Effector memory CD4-positive, alpha-beta T cell (primary cell): ENCODE measurements at places on chromosomes 5 and 9.

- no peak for DNase-seq
Observed at GRCh38 chr9:127505396-127506116, 54.2 kb downstream of the LRSAM1 start.

GRCh38 chr9:113580041-113580953 is 116.8 kb downstream of the RGS3 start:
- DNase-seq = peak; percentile 39

DNA sequence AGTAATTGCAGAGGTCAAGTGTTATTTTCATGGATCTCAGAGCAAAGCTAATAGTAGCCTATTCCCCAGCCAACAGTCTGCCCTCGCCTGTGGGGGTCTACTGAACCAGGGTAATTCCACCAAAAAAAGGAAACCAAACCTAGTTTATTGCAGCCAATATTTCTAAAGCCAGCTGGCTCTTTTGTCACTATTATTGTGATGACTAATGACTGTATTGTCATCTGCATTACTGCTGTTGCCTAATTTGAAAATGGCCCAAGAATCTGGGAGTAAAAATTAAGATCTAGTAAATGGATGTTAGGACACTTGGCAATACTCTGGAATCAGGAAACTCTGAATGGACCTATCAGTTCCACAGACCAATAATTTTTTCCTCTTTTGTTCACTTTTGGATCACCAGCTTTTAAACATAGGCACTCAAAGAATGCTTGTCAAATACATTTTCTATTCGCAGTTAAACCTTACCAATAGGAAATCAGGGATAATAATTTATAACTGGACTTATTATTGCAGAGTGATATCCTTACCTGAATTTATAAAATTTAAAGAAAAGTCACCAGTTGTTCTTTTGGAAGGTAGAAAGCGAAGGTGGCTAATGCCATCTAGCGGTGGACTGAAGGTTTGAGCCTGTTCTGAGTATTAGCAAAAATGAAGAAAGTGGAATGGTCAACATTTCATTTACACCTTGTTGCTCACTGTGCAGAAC is 69.2 kb downstream of the SYK start:
- no peak for DNase-seq

GRCh38 chr5:120012431-120012830 is 383.1 kb downstream of the FAM170A start:
- DNase-seq = no peak

DNA sequence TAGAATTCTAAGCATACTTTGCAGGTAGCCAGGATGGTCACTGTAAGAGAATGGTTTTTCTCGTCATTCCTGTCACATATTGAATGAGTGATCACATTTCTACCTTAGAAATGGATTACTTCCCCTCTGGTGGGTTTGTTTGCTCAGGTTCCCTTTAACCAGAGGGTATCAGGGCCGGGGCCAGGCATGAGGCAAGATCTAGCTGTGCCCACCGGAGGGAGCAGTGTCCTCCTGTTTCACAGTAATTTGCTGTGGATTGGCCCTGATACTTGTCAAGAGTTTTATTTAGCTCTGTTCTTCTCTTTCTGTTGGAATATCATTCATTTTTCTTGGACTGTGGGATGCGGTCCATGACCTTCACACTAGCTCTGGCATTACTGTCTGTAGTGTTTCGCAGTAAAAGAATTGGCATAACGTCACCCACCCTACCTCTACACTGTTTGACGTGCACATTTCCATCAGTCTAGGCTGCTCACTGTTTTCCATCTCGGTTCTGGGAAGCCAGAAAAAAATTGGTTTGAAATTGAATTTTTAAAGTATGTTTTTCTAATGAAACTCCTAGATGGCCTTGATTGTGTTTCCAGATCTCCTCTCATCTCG is 42.4 kb upstream of the ZBED3 start:
- no peak for DNase-seq

DNA sequence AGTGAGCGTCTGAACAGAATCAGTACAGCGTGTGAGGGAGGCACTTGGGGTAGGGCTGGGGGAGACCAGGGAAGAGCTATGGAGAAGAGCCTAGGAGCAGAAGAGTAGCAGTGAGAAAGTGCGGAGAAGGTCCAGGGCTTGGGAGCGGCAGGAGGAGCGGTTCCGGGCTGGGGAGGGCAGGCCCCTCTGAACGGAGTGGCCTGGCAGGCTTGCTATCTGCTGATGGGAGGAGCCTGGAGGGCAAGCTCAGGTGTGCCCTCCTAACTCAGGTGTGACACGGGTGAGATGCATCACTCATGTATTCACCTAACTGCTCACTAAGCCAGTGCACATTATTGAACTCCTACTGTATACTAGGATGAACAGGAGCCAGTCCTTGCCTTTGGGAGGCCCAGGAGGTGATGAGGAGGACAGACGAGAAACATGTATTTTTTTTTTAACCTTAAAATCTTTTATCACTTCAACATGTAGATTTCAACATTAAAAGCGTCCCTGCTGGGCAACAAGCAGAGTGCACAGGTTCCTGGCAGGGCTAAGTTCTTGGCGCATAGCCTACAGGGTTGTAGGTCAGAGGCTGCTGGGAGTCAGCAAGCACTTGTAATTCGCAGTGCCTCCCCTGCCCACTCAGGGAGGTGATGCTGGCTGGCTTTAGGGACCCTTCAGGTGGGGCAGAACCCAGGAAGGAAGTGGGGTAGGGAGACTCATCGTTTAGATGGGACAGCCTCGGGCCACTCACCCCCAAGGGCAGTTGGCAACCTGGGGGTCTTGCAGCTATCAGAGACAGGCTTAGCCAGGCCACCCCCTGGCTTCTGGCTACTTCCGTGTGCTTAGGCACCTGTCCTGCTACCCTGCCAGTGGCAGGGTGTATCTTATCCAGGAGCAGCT is 55.5 kb downstream of the TMOD1 start:
- DNase-seq = no peak

- DNase-seq = no peak
Observed at GRCh38 chr9:92313624-92314012, 11.5 kb downstream of the NOL8 start.

DNA sequence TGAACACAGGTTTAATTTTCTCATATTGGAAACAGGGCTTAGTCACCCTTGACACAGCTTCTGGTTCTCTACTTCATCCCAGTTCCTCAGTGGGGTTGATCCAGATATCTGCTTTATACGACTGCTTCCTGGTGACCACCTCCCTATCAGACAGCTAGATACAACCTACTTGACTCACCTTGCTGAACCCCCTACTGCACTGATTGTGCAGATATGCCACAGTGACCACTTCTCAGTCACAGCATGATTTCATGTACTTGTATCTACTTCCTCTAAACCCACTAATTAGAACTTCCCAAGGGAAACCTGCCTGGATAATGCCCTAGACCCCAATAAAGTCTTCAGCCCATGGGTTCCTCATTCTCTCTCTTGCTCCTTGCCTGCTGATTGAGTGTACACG is 18.4 kb upstream of the RFK start:
- no peak for DNase-seq

DNA sequence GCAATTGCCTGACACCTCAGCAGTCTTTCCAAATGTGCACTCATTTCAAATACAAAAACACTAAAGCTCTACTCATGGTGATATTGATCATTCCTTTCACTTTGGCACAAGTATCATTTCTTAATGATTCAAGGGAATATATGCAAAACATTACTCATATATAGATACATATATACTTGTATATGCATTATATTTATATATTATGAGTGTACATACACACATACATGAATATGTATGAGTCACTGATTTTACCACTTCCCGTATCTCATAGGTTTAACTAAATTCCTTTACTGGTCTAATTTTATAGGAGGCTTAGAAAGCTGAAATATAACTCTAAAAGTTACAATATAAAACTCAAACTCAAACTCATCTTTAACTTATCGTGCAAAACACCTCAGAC is 156.5 kb downstream of the CDH9 start:
- DNase-seq = no peak

DNA sequence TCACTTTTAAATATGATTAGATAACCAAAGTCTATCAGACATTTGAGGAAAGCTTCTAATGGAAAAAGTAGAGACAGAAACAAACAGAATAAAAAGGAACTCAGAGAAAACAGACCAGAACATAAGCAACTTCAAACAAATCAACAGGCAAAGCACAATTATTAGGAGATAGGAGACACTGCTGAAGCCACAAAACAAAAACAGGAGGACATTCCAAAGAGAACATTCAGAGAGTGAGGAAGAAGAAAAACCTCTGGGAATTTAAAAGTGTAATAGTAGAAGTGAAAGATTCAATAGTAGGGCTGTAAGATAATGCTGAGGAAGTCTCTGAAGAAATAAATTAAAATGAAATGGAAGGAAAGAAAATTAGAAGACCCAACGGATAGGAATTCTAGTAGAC is 83.2 kb upstream of the TBCA start:
- DNase-seq = no peak

DNA sequence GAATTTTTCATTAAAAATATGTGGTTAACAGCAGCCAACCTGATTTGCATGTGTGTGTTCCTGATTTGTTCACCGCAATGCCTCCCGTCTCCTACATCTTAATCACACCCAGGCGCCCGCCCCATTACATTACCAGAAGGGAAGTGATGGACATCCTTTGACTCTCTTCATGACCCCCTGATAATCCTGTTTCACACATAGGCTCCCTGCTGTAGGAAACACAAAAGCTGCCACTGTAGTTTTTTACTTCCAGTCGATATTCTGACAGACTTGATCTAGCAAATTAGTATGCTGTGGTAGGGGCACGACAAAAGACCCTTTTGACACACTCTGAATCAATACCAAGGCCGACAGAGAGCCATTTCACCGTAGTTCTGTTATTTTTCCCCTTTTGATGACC is 287.8 kb upstream of the ISL1 start:
- DNase-seq = no peak

DNA sequence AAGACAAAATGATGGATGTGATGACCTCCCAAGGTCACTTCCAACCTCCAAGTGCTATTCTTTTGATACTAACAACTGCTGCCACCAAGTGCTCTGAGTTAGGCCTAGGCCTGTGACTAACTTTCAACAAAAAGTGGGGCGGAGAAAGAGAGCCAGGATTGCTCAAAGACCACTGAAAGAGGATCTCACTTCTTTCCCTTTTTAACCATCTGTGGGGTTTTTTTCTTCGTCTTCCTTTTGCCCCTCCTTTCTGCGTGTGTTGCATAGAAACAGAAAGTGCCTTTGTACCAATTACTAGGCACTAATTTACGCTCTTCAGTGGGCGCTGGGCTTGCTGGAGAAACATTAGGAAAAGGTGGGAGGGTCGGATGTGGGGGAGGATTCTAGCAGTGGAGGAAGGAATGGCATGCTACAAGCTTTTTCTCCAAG is 8.0 kb downstream of the KLF9 start:
- DNase-seq = no peak

DNA sequence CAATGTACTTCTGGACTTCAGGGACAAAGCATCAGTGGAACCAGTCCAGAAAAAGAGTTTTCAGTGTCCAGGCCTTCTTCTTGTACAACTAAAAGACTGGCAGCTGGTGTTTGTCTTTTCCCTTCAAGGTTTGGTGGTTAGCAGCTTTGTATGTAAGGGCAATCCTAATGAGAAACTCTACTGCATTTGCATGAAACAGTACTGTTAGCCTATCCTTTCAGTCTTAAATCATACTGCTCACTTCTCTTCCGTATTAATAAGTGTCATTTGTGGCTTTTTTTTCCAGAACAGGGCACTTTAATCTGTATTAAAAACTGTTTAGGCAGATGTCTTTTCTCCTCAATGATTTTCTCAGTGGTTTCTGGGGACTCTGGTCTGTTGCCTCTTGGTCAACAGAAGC is 48.9 kb downstream of the FAM174A start:
- DNase-seq = no peak

DNA sequence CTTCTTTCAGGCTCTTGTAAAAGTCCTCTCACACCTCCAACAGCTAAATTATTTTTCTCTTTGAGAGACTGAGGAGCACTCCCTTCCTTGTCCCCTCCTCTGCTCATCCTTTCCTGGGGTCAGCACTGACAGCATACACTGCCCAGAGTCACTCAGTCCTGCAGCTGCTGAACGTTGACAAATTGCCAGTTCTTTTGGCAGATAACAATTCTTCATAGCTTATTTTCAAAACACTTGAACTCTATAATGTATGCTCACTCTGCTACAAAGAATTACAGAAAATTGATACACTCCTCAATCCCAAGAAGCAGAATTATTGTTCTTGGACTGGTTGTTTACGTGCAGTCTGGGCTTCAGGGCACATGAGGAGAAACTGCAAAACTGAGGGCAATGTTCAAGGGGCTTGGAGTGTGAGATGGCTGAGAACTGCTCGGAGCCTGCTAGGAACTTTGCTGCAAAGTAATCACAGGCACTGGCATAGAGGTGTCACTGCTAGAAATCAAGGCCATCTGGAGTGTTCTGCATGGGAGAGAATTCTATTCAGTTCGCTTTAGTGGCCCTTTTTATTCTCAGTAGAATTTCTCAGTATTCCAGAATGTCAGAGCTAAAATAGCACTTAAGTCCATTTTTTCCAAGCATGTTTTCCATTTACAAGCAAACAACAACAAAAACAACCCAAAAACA is 96.4 kb upstream of the SPOCK1 start:
- DNase-seq = no peak

GRCh38 chr9:88742905-88743304 is 207.9 kb downstream of the NXNL2 start:
- DNase-seq = no peak

DNA sequence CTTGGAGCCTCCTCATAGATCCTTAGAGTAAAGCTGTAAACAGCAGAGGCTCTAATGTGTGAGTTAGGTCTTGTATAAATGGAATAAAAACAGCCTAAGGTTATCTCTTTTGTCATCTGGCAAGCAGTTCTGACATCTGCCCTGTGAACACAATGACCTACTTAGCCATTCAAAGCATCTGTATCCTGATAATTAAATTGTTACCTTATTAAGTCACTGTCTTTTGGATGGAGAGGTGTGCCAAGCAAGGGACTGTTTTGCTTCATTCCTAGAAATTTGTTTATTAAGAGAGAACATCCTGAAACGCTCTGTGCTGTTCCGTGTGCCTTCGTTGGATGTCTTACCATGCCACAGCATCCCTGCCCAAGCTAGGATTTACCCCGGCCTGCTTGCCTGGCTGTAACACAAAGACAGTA is 1.5 kb downstream of the LSM11 start:
- no peak for DNase-seq
